ENCODE measurements at places on chromosomes 3 and 15.

DNA sequence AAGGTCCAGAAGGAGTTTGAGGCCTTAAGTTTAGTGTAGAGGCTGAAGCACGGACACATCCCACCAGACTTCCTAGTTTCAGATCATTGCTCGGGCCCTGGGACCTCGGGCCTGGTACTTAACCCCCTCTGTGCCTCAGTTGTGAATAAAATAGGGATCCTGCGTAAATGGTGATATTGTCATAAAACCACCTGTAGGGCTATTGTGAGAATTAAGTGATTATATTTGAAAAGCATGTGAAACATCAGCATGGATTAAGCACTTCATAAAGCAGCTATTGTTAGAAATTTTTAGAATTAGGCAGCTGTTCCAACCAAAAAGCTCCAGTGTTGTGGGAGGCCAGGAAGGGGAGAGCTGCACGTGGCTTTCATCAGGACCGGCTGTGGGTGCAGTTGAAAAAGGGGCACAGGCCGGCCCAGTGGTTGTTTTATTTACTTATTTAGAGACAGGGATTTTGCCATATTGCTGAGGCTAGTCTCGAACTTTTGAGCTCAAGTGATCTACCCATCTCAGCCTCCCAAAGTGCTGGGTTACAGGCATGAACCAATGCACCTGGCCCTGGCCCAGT is 4.4 kb downstream of the RCCD1 start:
- no peak for DNase-seq

GRCh38 chr15:70817266-70817665 is 36.7 kb downstream of the LARP6 start:
- DNase-seq = no peak

DNA sequence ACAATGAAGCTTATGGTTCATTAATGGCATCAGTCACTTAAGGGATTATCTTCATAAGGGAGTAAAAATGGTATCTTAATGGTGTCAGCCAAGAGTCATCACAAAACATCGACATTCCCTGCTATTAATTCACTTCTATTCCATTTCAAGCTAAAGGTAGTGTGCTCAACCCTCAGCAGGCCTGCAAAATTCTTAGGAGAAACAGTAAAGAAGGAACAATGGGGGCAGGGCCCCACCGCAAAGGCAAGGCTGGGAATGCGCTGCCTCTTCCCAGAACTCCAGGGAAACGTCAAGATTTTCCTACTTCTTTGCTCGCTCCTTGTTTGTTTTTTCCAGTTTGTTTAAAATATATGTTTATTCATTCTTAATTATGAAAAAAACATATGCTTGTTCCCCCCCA is 187.3 kb upstream of the TSC22D2 start:
- no peak for DNase-seq

- no peak for DNase-seq
These were observed 146.9 kb downstream of the ERC2 start for GRCh38 chr3:56321383-56321782.

DNA sequence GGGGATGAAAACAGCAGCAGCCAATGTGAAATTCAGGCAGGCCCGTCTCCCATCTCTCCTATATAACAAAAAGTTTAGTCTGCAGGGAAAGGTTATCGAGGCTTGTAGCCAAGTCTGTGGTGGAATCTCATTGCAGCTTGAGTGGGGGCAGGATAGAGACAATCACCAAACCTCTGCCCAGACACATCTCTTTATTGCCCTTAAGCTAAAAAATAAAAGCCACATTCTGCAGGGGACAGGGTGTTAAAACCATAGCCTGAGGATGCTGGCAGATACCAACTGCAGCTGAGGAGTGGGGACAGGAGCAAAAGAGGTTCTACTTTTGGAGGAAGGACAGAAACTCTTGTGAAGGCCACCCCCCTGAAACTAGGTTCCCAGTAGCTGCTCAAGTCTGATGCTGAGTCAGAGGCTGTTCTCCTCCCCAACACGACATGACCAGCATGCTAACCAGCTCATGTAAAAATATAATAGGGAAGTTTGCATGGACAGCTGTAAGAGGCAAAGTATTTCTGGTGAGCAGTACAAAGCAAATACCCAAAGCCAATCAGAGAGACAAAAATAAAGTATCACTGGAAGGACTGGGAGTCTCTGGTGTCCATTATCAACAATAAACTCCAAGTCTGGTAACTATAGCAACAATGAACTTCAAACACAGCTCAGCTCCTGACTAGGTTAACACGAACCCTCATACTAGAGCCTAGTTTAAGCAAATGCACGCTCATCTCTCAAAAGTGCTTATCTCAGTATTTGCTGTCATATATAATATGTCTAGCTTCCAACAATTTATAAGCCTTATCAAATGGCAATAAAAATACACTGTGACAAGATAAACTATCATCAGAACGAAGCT is 362.2 kb upstream of the SLCO3A1 start:
- DNase-seq = no peak

DNA sequence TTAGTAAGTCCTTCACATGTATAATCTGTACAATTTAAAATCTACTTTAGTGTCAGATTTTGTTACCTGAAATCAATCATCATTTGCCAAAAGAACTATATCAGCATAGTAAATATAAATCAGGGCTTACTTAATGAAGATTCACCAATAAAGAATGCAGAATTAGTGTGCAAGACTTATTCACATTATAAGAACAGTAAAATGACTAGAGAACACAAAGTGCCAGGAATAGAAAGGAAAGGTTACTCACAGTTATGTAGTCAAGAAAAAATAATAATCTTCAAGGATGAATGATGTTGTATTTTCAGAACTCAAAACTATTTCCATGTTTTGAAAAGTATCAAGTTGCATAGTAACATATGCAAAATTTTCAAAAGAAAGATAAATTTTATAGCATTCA is 891.9 kb downstream of the ROBO1 start:
- DNase-seq = no peak

- no peak for DNase-seq
These were observed 53.9 kb upstream of the ZBED2 start for GRCh38 chr3:111648991-111649579.

DNA sequence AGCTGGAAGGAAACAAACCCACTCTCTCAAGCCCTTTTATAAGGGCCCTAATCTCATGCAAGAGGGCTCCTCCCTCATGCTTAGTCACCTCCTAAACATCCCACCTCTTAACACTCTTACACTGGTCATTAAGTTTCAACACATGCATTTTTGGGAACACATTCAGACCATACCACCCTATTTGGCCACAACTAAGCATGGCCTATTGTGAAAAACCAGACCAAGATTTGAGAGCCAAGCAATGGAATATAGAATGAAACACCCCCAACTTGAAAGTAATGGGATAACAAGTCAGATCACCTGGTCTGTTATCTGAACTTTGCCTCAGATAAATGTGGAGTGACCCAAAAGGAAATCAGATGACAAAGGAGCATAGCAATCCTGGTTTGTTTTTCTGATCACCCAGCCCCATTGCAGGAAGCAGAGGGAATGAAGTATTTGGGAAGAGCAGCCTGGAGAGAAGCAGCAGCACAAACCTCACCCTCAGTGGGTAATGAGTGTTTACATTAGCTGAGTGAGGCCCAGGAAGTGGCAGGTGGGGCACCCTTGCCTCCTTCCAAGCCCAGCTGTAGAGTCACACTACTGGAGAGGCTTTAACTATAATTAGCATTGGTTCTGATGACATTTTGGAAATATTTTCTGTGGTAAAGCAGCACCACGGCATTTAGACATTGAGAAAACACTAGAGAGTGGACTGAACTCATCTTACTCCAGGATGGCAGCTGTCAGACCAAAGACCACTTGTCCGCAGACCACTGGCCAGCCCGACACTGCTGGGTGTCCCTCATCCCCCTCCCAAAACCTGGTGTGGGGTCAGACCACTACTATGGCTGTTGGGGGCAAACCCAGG is 48.8 kb upstream of the PRTG start:
- no peak for DNase-seq

- DNase-seq = no peak
These were observed 46.2 kb upstream of the CTDSPL2 start for GRCh38 chr15:44381236-44381635.

- no peak for DNase-seq
These were observed 370.6 kb upstream of the TBL1XR1 start for GRCh38 chr3:177567833-177568232.

- peak; percentile 4 for DNase-seq
These were observed 48.2 kb upstream of the SLC41A3 start for GRCh38 chr3:126131881-126132750.

- peak; percentile 62 for DNase-seq
These were observed 119.6 kb downstream of the ASB7 start for GRCh38 chr15:100721758-100722550.

DNA sequence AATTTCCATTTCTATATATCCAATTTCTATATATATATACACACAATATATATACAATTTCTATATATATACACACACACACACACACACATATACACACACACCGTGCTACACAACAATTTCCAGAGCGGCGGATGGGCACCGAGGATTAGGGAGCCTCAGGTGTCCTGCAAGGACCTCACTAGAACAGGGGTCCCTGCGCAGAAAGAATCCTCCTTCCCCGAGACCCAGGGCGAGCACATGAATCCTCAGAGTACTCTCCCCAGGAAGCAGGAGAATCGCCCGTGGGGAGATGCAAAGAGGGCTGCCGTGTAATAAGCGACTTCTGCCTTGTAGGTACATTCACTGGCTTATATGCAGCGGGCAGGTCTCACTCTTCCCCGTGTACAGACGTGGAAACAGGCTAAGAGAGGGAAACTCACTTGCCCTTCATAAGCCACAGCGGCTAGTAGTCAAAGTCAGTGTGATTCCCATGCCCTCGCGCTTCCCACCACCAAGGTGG is 467 bp downstream of the PIF1 start:
- DNase-seq = no peak

DNA sequence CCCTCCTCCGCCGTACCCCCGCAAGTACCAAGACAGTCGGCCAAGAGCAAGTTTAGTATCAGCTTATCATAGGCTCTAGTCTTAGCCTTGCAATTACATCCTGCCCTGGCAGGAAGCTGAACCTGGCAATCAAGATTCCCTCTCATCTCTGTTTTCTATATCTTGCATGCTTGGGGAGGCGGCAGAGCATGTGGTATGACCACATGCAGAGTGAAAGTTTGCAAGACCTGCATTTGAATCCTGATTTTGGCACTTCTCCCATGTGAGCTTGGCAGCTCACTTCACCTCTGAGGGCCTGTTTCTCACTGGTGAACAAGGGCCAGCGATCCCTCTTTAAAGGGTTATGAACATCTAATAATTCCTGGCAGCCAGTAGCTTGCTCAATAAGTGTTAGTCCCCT is 106.1 kb upstream of the FRMD4B start:
- DNase-seq = no peak

DNA sequence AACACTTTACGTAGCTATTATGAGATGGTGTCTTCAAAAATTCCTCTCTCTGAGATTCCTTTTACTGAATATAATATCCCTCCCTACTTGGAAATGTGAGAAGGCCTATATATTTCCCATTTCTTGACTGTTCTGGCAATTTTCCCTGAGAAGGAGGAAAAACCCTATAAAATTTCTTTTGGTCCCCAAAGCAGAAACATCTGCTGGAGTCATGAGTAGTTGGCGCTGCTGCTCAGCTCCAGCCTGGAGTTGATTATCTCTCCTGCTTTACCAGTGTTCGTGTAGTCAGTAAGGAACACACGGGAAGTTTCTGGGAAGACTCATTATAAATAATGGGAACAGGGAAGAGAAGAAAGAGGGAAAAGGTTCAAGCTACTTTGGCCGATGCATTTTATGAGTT is 680.1 kb downstream of the EPHA3 start:
- no peak for DNase-seq

GRCh38 chr3:10554746-10555145 is 49.4 kb upstream of the ATP2B2 start:
- DNase-seq = no peak

GRCh38 chr3:127848131-127849129 is 26.1 kb upstream of the MGLL start:
- no peak for DNase-seq

- peak; percentile 80 for DNase-seq
These were observed 2.1 kb upstream of the CCDC80 start for GRCh38 chr3:112642912-112643506.

DNA sequence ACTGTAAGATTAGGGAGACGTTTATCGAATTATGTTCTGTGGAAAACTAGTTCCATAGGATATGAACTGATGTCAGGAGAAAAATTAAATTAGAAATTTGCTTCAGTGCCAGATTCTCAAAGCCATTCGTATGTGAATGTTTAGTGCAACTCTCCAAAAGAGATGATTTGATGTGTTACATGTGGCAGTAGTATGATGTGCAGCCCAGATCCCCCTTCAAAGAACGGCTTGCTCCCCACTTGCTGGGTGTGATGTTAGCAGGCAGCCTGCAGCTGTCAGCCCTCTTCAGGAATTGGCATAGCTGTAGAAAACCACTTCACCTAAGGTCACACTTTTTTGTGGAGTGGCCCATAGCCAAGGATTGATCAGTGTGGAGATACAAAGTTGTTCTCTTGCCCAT is 127.0 kb upstream of the CCDC54 start:
- DNase-seq = no peak

DNA sequence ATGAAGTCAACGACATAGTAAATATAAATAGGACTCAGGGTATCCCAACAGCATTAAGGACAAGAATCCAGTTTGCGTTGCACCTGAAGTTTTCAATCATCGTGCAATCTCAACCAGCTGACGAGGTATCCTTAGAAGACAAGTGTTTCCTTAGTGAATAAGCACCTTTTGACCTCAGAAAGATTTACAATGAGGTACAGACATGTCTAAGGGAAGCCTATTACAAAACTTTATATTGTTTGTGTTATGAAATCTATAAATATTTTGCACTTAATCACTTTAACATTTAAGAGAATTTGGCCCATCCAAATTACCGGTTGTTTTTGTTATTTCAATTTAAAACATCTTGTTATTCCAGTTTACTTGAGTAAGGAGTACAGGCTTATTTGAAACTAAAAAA is 64.9 kb upstream of the PRICKLE2 start:
- DNase-seq = no peak

DNA sequence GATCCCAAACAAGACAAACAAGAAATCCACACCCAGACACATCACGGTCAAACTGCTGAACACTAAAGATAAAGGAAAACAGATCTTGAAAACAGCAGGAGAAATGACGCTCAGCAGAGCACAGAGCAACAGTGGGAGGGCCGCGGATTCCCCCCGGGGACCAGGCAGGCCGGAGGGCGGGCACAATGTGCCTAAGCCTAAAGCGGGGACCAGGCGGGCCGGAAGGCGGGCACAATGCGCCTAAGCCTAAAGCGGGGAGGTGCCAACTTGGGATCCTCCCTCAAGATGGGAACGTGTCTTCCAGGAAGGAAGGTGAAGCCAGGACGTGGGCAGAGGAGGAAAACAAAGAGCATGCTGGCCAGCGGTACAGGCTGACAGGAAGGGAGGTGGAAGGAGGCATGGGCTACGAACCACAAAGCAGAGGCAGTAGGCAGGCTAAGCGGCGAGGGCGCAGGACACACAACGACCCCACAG is 31.1 kb downstream of the CYFIP1 start:
- peak; percentile 83 for DNase-seq

- no peak for DNase-seq
These were observed 152.9 kb upstream of the TGFBR2 start for GRCh38 chr3:30453360-30454039.

- DNase-seq = no peak
These were observed 59.0 kb downstream of the FHIT start for GRCh38 chr3:61192222-61192621.

GRCh38 chr3:52205727-52206372 is 7.9 kb downstream of the ALAS1 start:
- DNase-seq = no peak
